ENCODE measurements at places on chromosomes 7 and 10.

DNA sequence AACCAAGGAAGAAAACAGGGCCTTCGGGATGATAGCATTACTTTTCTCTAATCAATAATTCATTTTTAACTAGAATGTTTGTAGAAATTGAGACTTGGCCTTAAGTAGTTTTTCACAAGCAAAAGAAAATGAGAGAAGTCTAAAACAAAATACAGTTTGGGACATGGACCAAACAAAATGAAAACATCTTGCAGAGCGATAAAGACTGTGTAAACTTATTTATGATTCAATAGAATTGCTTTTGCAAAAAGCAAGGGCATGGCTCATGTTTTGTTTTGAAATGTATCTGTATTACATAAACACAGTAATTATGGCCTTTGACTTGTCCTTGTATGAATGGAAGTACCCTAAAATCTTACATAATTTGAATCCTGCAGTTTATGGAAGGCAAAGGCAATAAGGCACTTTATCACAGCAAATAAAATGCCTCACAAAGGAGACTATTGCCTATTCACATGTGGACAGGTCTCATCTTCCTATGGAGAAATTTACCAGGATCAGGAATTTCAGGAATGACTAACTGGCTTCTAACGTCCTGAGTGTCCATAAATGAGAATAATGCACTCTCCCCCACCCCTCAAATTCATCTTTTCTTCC lies 295.2 kb downstream of the PTEN start:
- no peak for DNase-seq

DNA sequence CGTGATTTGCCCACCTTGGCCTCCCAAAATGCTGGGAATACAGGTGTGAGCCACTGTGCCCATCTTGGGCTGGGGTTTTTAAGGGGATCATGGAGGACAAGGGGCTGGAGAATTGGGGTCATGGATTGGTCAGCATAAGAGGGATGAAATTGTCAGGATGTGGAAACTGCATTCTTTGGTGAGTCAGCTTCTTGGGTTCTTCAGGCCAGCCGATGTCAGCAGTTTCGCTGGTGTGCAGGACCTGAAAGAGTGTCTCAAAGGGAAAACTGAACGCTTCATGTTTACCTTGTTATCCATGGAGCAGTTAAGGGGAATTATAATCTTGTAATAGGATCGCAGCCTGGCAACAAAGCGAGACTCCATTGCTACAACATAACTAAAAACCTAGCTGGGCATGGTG lies 13.0 kb downstream of the GALNT17 start:
- DNase-seq: no peak

- no peak for DNase-seq
Measured at GRCh38 chr10:30438021-30438850, 4.3 kb downstream of the MAP3K8 start.

GRCh38 chr10:28612877-28613276 lies 64.4 kb upstream of the BAMBI start:
- DNase-seq: no peak

DNA sequence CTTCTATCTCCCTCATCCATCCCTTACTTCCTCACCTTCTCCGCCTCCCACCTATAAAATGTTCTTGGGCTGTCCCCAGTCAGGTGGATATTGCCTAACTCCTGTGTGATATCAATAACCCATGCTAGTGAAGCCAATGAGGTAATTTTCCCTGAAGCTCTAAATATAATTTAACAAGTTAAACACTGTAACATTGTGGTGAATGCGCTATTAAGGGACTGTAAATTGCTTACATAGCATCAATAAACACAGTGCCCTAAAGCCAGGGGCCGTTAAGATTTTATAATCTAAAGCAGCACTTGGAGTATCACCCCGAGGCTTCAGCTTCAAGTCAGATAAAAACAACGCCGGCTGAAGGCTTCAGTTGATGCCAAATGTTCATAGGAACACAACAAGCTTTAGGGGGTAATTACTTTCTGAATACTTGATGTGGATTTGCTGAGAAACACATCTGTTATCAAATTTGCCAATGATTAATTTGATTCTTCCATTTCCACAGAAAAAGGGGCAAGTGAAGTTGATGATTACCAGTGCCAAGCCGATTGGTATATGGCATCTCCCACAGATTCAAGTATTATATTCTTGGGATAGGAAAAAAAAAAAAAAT lies 138.4 kb downstream of the CREB5 start:
- no peak for DNase-seq

- no peak for DNase-seq
Measured at GRCh38 chr7:1572111-1572822, 2.4 kb upstream of the PSMG3 start.

DNA sequence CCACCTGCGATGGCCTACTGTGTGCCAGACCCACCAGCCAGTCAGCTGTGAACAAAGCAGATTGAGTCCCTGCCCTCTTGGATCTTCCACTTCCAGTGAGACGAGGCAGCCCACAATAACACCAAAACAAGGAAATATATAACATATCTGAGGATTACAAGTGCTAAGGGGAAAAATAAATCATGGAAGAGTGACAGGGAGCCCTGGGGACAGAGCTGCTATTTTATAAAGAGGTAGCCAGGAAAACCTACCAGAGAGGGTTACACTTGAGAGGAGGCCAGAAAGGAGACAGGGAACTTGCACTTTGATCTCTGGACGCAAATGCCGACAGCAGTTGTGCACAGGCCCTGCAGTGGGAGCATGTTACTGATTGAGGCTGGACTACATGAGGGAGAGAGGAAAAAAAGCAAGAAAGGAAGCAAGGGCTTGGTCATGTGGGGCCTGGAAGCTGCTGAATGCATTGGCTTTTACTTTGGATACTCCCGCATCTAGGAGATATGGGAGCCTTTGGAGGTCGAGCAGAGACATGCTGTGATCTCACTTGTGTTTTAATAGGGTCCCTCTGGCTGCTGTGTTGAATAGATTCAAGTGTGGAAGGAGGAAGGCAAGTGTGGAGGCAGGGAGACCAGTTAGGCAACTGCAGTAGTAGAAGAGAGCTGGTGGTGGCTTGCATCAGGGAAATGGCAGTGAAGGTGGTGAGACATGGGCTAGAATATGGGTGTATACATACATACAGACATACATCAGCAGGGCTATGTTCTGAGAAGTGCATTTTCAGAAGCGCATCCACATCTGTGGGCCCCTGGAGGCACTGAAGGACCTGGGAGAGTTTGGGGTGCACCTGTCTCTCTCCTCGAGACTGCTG lies 26.2 kb downstream of the MINDY4 start:
- no peak for DNase-seq

- DNase-seq: no peak
Measured at GRCh38 chr7:4042402-4043045, 639.6 kb upstream of the FOXK1 start.

- DNase-seq: no peak
Measured at GRCh38 chr7:37510043-37510634, 61.5 kb upstream of the ELMO1 start.

DNA sequence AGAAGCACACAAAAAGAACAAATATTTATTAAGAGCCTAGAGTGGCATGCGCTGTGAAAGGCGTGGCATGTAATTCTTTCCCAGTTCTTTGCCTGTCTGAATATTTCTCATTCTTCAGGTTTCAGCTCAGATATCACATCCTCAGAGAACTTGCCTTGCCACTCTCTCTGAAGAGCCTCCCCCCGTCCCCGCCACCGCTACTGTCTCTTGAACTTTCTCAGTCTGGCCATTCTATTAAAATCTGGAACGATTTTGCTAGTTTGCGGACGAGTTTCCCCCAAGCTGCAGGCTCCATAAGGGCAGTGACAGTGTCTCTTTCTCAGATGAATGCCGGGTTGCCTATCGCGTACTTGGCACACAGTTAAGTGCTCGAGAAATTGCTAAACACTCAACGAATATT lies 787 bp upstream of the PLEKHA1 start:
- DNase-seq: no peak

- no peak for DNase-seq
Measured at GRCh38 chr7:17613338-17614041, 315.0 kb downstream of the AHR start.

DNA sequence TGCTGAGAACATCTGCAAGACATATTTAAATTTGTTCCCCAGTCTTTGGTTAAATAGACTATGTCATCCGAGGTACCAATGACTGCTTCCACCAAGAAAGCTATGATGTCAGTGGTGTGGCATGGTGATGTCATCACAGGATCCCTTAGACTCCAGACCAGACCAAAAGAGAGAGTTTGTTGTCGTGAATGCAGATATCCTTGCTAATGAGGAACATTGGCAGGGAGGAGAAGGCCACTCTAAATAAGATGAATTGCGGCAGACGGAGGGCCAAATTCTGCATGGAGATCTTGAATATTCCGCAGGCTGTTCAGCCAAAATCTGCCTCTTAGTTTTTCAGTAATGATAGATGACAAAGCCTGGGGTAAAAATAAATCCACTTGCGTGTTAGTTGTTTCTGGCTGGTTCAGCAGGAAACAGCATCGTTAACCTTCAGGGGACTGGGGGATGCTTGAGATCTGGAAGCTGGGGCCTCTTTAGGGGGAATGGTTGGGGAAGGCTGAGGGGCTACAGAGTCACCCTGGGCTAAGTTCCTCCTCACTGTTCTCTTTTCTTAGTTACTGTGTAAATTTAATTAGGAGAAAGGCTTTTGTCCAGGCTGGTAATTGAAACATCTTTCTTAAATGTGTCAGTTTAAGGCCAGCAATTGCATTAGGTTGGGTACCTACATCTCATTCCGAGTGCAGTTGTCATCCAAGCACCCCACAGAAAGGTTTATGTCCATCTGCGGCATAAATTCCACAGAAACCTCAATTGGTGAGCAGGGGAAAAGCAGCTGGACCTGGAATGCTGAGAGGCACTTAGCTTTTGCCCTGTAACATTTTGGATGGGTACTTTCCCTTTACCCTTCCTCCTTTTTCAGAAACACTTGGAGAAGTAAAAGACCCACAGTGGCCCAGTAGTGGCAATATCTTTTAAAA lies 11.6 kb upstream of the CAMK1D start:
- no peak for DNase-seq

GRCh38 chr7:88203401-88203800 lies 16.4 kb downstream of the SRI start:
- DNase-seq: no peak

DNA sequence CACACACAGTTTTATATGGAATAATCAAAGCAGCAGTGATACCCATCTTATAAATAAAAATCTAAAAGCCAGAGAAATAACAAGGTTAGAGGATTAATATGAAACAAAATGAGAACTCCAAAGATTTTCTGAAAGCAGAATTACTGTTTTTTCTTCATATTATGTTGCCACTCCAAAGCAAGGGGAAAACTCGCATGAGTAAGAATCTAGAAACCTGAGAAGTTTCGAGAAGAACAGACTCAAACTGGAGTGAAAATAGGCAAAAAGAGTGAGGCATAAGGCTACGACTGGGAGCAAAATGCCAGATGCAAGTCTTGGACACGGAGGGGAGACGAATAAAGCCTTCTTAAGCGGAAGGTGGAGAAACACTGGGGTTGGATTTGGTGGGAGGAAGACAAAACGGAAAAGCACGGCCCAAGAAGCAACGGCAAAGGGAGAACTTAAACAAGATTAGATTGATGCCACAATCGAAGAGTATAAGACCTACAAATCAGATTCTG lies 923 bp downstream of the TNPO3 start:
- no peak for DNase-seq

- DNase-seq: no peak
Measured at GRCh38 chr7:20385126-20385525, 54.4 kb downstream of the ITGB8 start.

- no peak for DNase-seq
Measured at GRCh38 chr7:2354939-2355704, 495 bp downstream of the EIF3B start.

DNA sequence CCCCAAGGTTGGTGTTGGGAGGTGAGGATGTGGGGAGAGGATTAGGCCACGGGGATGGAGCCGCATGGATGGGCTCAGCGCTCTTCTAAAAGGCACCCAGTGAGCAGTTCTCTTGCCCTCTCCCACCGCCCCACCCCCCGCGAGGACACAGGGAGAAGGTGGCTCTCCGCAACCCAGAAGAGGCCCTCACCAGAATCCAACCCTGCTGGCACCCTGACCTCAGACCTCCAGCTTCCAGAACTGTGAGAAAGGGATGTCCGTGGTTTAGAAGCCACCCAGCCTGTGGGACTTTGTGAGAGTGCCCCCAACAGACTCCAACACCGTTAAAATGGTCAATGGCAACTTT lies 242.8 kb upstream of the PPP2R2D start:
- no peak for DNase-seq

GRCh38 chr10:124429576-124429975 lies 10.9 kb upstream of the OAT start:
- no peak for DNase-seq

DNA sequence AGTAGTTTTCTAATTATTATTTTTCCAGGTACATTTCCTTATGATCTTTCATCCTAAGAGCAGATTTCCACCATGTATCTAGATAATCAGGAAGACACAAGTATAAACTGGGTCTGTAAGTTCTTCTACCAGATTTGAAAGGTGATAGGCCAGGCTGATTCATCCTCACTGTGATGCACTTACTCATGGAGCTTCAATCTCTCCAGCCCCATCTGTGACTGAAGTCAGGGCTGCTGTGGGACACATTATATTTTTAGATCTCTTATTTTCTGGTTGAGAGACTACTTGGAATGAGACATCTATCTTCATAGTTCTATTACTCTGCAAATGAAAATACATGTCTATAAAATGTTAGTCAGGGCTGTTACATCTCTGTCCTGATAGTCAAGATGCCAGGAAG lies 85.5 kb upstream of the SLC25A13 start:
- DNase-seq: no peak

DNA sequence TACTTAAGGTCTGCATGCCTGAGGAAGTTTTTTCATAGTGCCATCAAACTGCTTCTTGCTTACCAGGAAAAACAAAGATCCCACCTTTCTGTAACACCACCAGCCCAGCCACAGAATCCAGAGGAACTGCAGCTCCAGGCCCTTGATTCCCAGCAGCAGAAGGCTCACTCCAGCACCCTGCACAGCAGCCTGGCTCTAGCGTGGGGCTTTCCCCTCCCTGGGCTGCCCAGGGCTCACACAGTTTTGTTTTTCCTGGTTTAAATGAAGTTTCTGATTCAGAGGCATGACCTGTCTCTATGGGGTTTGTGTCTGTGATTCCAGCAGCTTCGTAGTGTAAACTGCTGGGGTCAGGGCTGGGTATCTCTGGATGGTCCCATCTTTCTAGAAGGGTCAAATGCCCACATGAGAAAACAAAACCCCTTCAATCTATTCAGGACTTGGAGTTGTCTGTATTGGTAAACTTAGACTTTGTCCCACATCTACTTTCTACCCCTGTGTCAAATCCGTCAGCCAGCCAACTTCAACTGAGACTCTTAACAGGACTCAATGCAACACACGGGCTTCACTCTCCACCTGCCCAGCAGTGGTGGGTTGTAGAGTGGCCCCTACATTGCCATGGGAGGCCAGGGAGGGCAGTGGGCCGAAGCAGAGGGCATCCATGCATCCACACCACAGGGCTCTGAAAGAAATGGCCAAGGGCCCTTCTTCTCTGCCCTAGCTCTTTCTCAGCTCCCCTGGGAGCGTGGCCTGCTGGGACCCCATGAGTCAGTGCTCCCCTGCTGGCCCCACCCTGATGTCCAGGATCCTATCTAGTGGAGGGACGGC lies 73.6 kb downstream of the ATXN7L1 start:
- no peak for DNase-seq

DNA sequence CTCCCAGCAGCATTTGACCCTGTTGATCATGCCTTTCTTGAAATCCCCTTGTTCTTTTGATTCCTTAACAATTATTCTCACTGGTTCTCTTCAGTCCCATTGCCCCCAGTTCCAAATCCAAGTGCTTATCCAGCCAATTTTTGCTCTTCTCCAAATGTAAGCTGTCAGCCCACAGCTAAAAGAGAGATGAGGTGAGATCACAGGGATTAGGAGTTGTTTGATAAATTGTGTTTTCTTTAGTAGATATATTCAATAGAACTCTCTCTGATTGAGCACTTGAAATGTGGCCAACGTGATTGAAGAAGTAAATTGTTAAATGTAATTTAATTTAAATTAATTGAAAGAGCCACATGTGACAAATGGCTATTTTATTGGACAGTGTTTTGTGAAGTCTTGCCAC lies 76.6 kb upstream of the NME8 start:
- no peak for DNase-seq

Data from cortex of kidney (tissue), 1 donor.